Activated naive CD4-positive, alpha-beta T cell treated with Interleukin-2 at 50 U/mL for 16 hours (primary cell): ENCODE measurements at places on chromosomes 7 and 10.
A peak's percentile ranks its signal among the peaks of the same experiment; 100 is the strongest.

DNA sequence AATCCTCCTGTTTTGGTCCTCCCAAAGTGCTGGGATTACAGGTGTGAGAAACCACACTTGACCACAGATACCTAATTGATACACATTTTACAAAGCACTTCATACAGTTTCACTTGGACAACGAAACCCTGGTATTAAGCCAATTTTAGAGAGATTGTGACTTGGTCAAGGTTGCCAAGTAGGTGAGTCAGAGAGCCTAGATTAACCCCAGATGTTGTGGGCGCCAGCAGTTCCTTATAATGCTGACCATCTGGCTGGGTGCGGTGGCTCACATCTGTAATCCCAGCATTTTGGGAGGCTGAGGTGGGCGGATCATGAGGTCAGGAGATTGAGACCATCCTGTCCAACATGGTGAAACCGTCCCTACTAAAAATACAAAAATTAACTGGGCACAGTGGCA, 4.9 kb upstream of the PHKG1 start:
- no peak for DNase-seq

- no peak for DNase-seq
Observed at GRCh38 chr10:96541921-96542320, 28.2 kb upstream of the TLL2 start.

DNA sequence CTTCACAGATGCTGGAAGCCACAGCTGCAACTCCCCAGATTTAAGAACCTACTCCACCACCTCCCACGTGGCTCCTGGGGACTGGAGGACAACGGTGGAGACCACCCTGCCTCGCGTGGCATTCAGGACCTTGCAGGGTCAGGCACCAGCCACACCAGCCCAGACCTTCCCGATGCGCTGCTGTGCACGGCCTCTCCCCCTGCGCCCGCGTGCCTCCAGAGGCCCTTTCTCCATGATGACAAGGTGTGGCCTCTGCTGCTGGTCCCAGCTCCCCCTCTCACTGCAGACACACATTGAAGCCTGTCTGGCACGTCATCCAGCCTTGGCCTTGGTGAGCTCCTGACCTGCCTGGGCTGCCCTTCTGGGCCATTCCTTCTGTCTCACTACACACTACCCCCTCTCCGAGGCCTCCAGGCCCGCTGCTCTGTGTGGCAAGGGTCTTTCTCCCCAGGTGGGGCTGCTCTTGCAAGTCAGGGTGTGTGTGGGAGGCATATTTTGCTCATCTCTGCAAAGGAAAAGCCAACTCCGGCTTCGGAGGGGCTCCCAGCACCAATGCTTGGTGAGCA, 254.8 kb downstream of the MAD1L1 start:
- DNase-seq = no peak

DNA sequence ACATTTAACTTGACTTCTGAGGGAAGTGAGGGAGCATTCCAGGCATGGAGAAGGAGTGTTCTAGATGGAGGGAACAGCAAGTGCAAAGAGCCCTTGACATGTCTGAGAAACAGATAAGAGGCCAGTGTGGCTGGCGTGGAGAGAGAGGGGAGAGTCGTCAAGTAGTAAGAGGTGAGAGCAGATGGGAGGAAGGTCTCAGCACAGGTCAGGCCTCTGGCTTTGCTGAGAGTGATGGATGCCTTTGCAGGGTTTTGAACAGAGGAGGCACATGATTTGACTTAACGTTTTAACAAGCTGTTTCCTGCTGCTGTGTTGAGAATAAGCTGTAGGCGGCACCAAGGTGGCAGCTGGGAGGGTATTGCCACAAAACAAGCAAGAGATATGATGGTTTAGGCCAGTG, 97.2 kb downstream of the KAT6B start:
- no peak for DNase-seq

DNA sequence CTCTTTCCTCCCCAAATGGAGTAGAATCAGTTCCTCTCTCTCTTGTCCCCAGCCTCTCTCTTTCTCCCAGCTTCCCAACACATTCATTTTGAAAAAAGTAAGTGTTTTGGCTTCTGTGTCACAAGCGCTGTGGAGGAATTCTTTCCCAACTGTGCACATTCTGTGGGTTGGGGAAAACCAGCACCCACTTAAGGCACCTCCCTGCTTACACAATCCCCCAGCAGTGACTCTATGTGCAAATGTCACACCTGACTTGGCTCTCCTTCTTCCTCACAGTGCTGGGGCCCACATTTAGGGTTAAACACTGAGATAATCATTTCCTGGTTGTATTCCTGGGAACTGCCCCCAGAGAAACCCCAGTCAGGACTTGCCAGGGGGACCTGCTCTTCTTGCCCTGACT, 358.1 kb upstream of the ZNF32 start:
- no peak for DNase-seq

DNA sequence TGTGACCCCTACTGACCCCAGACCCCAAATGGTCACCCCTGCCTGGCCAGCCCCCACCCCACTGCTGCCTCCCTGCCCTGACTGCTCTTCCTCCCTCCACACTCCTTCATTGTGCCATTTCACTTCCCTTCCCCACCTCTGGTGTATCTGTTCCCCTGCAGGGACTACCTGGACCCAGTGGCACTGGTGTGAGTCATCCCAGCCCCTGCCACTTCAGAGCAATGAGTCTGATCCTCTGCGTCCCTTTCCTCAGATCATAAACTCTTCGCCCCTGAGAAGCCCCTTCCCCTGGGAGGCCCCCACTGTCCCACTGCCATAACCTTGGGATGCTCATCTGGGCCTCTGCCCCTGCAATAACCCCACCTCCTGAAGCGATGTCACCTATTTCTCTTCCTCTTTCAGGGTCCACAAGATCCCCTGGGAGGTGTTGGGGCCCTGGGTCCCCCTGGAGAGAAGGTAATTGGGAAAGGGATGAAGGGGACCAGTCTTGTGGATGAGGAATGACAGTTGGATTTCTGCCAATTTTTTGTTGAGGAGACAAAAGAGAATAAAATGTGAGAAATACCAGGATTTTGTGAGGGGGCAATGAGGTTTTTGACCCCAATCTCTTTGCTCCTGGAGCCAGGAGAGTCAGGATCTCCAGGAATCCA, 19.1 kb upstream of the VOPP1 start:
- no peak for DNase-seq

DNA sequence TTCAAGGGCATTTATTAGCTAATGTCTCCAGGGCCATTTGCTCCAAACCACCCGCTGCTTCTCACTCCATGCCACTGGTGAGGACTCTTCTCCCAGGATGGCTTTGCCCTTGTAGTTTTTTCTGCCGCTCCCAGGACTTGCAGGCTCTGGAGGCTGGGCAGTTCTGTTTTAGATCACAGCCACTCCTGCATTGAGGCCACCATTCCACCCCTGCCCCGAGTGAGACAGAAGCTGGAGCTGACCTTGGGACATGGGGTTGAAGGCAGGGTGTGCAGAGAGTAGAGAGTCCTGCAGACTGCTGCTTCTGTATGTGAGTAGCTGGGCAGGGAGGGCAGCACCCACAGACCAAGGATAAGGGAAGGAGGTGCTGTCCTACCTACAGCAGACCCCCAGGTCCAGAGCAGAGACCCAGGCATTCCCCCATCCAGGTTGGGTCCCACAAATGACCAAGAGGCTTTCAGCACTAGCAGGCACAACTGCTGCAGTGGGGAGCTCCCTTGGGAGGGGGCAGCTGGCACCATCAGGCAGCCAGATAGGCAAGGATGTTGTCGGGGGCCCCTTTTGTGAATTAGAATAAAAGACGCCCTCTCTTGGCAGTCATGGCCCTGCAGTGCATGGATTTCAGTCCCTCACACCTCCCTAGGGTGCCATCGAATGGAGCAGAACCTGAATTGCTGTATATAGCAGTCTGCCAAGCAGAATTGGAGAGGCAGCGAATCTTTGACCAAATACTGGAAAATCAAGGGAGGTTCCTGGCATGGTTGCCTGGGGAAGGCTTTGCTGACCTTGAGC, 22.7 kb upstream of the ADCYAP1R1 start:
- DNase-seq = no peak

GRCh38 chr7:120588416-120588815, 269.5 kb downstream of the TSPAN12 start:
- DNase-seq = no peak

DNA sequence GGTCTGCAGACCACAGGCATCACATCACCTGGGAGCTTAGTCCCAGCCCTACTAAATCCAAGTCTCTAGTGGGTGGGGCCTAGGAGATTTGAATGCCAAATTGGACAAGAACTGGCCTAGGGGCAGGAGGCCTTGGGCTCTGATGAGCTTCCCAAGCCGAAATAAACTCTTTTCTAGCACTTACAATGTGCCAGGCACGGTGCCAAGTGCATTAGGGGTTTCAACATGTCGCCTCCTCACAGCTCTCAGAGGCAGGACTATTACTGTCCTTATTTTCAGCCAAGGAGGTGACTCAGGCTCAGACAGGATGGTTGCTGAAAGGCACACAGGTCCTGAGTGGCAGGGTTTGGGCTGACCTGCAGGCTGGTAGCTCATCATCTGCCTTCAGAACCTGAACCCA, 9.2 kb upstream of the CPA1 start:
- DNase-seq = no peak

GRCh38 chr10:95755511-95756004, 405 bp upstream of the ENTPD1 start:
- DNase-seq = no peak

DNA sequence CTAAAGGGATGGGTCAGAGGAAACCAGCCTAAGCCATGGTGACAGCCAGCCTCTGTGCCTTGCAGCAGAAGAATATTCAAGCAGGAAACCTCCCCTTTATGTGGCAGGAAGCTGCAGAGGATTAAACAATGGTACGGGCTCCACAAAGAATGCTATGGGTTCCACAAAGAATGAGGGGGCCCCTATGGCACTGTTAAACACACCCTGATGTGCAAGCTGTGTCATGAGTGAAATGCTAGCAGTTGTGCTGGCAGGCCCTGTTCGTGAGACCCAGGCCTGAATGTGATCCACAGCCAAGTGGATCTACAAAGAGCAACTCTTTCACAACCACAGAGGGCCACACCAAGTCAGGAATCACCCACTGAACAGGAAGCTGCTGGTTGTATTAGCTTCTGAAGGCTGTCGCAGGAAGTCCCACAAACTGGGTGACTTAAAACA, 68.9 kb downstream of the MYOF start:
- peak; percentile 17 for DNase-seq

DNA sequence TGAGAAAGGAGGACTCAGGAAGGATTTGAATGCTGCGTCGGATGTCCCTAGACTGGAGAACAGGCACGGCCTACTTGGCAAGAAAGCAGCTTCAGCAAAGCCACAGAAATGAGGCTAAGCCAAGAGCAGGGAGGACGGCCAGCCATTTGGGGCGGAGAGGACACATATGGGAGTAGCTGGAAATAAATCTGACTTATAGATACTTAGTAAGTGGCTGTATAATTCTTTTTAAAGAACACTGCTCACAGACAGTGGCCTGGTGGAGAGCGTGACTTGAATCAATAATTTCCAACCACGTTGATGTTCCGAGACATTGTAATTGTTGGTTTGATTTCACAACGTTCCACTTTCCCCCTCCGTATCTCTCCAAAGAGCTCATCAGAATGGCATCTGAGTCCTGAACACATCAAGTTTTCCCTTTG, 67.7 kb upstream of the JCAD start:
- no peak for DNase-seq

DNA sequence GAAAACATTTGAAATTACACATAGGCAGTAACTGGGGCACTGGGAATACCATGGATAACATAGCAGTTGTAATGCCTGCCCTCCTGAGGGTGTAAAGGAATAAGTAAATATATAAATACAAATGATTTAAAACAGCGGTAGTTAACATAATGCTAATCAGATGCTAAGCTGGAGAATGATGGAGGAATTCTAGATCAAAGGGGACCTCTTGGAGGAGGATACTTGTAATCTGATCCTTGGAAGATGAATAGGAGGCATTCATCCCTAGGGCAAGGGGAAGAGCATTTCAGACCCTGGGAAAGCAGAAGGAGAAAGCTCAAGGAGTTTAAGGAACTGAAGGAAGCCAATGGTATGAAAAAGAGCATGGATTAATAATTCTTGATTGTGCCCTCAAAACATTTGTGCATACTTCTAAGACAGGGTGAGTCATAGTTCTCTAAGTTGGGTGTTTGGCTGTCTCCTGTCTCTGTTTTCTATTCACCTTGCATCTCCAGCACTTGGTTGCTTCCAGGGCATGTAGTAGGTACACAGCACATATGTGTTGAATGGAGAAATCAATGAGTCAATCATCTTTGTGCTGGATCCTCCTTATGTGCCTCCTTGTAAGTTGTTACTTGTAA, 54.8 kb upstream of the PLPP4 start:
- no peak for DNase-seq

GRCh38 chr10:42783181-42783549, 570 bp downstream of the BMS1 start:
- DNase-seq = peak; percentile 23

GRCh38 chr7:116653204-116653603, 18.8 kb upstream of the MET start:
- DNase-seq = no peak

- DNase-seq = no peak
Observed at GRCh38 chr7:28077616-28078015, 103.0 kb downstream of the JAZF1 start.

- DNase-seq = no peak
Observed at GRCh38 chr7:42152329-42153205, 84.4 kb downstream of the GLI3 start.

DNA sequence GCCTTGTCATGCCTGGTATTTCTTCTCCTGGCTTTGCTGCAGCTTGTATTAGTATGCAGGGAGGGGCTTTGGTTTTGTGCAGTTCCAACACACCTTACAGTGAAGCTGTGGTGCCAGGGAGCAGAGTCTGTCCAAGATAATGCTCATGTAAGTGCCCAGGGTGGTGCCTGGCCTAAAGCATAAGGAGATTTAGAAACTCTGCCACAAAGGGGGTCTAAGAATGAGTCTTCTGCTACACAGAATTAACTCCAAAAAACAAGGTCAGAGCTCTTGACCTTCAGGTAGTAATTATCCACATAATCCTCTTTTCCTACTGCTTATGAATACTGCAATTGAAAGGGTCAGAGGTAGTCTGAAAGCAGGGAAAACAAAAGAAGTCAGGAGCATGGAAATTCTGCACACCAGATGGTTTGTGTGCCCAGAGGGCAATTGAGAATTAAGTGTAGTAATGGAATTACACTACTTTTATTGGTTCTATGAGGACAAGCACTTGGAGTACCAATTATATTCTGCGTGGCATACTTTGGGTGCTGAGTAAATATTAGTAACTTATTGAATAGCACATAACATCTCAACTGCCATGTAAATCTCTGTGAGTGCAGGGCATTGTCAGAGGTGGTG, 121.5 kb downstream of the KAT6B start:
- no peak for DNase-seq

- DNase-seq = no peak
Observed at GRCh38 chr10:102770792-102771191, 27.0 kb downstream of the WBP1L start.

GRCh38 chr10:33706191-33706590, 371.7 kb upstream of the NRP1 start:
- no peak for DNase-seq

GRCh38 chr7:1898628-1899185, 228.6 kb downstream of the ELFN1 start:
- DNase-seq = no peak
